NCI-H1417 (cell line): ENCODE measurements at places on chromosomes 2 and 18.

DNA sequence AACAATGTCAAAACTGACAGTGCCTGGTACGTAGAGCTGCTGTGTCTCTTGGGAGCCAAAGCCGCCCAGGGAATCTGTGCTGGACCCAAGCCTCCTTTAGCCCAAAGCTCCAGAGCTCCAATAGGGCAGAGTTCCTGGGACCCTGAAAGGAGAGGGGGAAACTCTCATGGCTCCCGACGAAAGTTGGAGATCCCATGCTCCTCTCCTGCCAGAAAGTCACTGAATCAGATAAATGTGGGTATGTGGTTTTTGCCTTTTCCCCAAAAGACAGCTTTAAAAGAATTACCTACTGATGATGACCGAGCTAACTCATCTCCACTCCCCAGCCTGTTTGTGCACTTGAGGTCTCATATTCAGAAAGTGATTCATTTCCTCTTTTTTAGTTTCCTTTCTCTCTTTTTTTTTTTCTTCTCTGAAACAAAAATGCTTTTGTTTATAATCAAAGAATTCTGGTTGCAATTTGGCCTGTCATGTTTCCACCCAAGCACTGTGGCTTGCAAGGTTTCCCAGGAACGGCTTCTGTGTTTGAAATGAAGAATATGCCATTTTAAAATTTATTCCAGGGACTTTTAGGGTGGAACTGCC is 14.1 kb upstream of the PMAIP1 start:
- DNase-seq, result no peak

- peak; percentile 51 for DNase-seq
These were observed 38.9 kb upstream of the FHL2 start for GRCh38 chr2:105437708-105438103.

DNA sequence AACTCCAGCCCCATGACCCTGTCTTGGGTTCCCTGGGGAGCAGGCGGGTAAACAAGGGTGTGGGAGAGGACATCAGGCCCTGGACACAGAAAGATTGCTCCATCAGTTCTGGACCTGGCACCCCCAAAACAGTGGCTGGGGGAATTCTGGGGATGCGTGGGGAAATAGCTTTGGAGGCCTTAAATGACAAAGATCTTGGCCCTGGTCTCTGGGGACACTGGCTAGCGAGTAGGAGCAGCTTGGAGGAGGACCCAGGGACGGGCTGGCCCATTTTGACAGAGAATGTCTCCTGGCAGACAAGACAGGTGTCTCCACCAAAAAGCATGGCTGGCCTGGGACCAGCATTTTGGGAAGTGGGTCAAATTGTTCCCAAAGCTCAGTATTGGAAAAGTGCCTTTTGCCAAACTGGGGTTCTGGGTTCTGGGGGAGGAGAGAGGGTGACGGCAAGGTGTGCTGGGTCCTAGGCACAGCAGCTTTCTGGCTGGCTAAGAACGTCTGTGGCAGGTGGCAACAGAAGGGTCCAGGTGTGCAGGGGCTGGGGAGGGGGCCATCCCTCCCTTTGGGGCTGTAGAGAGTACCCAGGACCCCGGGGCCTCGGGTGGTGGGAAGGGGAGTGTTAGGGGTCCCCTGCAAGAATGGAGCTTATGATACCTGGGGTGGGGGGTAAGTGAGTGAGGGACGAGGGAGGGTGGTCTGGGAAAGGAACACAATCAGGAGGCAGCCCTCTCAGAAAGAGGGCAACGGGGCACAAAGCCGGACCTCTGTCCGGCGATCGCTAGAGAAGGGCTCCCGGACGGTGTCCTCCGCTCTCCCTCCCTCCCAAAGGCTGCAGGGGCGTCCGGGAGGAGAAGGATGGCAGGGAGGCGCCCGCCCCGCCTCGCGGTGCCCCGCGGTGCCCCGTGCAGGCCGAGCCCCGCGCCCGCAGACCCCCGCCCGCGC is 556 bp downstream of the CYRIA start:
- DNase-seq, result no peak

- DNase-seq, result no peak
These were observed 14.2 kb downstream of the LIMS2 start for GRCh38 chr2:127661072-127661649.

DNA sequence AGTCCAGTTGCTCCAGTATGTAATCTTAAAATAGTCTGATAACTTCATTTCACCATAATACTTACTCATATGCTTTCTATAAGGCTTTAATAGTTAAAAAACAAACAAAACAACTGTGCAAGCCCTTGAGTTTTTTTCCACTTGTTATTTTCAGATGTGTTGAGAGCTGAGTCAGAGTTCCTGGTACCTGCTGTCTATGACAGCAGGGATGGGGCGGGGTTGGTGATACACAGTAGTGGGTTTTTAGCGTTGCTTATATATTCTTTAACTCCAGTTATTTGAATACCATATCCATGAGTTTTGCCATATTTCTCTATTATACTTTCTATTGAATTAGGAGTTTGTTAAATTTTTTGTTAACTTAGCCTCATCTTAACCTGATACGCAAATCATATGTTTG is 5.0 kb downstream of the NAPG start:
- no peak for DNase-seq

DNA sequence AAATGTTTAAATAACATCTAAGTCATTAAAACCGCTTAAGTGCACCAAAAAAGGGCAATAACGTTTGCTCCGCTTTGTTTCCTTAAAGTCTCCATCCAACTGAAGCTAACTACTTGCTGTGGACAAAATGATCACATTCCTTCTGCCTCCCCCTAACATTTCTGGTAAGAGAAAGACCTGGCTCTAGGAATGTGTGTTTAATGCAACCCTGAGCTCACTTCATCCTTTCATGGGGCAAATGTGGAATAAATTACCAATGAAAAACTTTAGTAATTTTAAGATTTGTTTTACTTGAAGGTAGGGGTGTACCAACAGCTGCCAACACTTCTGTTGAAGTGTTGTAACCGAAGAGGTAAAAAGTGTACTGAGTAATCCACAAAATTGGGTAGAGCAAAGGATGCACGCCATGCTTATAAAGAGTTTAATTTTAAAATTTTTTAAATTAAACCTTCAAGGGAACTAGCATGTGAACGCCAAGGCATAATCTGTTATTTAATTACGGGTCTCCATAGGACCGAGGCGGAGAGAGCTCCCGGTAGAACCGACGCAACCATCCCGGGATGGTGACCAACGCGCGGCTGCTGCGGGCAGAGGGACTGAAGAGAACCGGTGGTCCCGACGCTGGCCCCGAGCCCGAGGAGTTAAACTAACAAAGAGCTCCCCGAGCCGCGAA is 1.1 kb downstream of the HNRNPLL start:
- peak; percentile 79 for DNase-seq

- DNase-seq, result no peak
These were observed 4.1 kb upstream of the LPIN1 start for GRCh38 chr2:11742317-11742701.

DNA sequence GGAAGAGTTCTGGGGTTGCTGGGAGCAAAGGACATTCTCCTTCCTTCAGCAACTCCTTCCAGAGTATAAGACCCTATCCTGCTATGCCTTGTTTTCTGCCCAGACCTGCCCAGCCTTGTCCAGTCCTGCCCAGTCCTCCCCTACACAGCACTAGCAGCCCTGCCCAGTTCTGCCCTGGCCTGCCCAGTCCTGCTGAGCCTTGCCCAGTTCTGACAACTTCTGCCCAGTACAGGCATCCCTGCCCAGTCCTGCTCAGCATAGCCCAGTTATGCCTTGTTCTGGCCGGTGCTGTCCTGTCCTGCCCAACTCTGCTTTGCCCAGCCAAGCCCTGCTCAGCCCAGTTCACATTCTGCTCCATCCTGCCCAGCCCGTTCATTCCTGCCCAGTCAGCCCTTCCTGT is 44.9 kb upstream of the ALK start:
- no peak for DNase-seq

DNA sequence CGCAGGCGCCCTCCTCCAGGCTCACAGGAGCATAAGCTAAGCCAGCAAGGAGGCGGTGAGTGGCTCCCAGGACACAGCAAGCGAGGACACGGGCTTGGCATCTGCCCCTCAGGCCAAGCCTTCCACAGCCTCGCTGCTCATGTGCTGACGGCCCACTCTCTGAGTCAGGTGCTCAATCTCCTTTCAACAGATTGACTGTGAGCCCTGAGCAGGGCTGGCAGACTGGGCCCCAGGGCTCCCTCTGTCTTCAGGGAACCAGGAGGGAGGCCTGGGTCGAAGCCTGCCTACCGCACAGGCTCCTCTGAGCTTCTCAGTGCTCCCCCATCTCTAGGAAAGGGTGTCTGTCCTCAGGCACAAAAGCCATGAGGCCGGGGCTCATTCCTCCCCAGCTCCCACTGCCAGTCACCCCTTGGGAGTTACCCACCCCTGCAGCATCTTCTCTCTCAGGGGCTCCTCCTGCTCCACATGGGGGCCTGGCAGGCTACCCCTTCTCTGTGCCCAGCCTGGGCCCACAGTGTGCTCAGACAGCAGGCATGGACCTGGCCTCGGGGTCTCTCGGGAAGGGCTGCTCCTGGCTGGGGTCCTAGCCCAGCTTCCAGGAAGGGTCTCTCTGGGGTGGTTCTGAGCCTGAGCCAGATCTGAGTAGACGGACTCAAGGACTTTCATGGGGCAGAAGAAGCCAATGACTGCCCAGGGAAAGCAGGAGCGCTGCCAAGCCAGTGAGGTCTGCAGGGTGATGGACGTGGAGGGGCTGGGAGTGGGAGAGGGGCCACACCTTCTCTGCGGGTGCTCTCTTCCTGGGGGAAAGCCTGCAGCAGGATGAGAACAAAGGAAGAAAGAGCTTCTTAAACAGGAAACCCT is 138.0 kb upstream of the GPC1 start:
- DNase-seq, result no peak

DNA sequence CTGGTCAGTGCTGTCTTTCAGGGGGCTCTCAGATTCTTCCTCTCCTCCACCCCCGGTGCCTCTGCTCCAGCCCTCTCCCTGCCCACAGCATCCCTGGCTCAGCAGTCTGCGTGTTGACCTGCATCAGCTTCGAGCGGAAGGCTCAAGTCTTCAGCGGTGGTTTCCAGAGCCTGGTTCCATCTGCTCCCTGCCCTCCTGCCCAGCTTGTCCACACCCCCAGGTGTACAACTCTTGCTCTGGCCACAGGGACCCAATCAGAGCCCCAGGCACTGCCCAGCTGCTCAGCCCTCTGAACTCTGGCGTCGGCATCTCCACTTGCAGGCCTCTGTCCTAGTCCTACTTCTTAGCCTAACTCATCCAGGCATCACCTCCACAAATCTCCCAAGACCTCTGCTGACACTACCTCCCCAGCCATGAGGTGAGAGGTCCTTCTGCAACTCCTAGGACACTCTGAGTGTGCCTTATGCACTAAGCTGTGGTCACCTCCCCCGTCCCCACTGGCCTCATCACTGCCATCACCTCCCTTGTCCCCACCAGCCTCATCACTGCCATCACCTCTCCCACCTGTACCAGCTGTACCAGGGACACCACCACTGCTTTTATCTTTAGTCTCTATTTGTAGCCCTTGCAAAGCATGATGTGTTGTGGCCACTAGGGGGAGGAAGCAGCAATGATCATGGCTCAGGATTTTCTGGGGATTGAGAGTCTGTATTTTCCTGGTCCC is 60.9 kb downstream of the EDAR start:
- DNase-seq, result peak; percentile 17

DNA sequence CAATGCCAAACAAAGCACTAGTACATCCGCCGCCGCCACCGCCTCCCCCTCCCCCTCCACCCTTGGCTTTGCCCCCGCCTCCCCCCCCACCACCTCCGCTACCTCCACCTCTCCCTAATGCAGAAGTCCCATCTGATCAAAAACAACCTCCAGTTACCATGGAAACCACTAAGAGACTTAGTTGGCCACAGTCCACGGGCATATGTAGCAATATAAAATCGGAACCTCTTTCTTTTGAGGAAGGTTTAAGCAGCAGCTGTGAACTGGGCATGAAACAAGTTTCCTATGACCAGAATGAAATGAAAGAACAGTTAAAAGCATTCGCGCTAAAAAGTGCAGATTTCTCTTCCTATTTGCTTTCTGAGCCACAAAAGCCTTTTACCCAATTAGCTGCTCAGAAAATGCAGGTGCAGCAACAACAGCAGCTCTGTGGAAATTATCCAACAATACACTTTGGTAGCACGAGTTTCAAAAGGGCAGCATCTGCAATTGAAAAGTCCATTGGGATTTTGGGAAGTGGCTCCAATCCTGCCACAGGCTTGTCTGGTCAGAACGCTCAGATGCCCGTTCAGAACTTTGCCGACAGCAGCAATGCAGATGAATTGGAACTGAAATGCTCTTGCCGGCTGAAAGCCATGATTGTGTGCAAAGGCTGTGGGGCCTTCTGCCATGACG is 168.0 kb downstream of the ASXL3 start:
- DNase-seq, result peak; percentile 89

DNA sequence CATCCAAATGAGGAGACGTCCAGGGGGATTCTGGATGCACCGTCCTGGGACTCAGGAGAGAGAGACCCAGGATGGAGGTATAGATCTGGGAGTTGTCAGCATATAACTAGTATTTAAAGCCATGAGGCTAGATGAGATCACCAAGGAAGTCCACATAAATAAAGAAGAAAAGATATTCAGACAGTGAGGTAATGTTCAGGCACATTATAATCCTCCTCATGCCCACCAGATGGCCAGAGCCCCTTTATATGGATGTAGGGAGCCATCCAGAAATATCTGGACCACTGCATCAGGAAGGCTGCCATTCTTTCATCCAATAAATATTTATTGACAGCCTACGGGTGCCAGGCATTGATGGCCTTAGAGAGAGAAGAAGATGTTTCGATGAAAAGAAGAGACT is 21.2 kb upstream of the NCKAP5 start:
- DNase-seq, result no peak

- no peak for DNase-seq
These were observed 27.4 kb downstream of the ITSN2 start for GRCh38 chr2:24332791-24333540.

GRCh38 chr18:21289827-21290226 is 47.8 kb downstream of the GREB1L start:
- DNase-seq, result peak; percentile 42

DNA sequence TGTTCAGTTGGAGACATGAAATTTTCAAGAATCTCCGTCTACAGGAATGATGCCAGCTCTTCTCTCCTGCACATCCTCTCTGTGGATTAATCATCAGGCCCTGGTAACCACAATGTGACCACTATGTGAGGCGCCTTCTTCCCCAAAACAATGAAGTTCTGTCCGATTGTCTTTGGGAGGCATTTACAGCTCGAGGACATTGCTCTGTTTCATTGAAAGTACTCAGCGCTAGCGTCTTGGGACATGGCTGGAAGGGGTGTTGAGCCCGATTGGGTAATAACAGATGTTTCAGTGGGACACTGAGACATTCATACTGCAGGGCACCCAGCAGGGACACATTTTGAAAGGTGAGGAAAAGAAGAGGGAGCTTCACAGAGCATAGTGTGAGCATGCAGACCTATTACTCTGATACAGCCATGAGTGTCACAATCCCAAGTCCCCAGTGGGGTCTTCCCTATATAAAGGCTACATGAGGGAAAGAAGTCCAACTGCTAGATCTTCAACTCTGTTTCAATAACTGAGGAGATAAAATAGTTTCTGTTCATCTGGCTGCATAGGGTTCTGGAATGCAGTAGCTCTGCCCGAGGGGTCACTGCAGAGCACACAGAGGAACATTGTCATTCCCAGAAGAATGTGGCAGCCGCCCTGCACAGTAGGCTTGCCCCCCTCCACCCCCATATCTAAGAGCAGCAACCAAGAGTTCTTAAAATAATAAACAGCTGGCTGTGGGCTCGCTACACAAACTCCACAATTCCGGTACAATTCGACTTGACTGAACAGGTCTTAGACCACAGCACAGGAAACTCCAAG is 237.3 kb downstream of the OSR1 start:
- DNase-seq, result no peak

GRCh38 chr2:211473116-211473515 is 916.7 kb downstream of the CPS1 start:
- no peak for DNase-seq
